ENCODE measurements at places on chromosomes 11 and 22. TPM values are rescaled to one million over a fixed set of nuclear protein-coding genes. Genes with fewer than 3 reads are reported as not detected.

IGSF22 gene
- not detected for total RNA-seq

FAM76B gene
- 5.8 TPM for total RNA-seq

C22orf15 gene
- total RNA-seq: not detected

- no peak for DNase-seq
Observed at GRCh38 chr11:104163100-104164027, 583 bp downstream of the PDGFD start.

- no peak for DNase-seq
Observed at GRCh38 chr11:43948341-43949225, 6.1 kb downstream of the C11orf96 start.

DNA sequence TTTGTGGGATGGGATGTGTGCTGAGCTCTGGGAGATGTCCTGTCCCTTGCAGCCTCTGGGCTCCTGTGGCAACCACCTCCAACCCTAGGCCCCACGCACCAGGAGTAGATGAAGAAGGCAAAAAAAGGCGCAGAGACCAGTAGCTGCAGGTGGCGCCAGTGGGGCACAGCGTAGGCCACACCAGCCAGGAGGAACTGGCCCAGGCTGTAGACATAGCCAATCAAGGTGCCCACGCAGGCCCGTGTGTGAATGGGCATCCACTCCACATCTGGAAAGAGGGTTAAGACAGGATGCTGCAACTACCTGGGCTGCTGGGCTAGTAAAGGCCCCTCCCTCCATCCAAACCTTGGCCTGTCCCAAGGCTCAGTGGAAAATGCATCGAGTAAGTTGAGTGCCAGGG lies 3.0 kb downstream of the SLC22A6 start:
- DNase-seq: no peak

- peak; percentile 11 for DNase-seq
Observed at GRCh38 chr22:28560046-28560742, 119.4 kb downstream of the TTC28 start.
